ENCODE measurements at places on chromosomes 2 and 18.

- no peak for DNase-seq
These were observed 138.1 kb downstream of the WDR7 start for GRCh38 chr18:56789004-56789888.

DNA sequence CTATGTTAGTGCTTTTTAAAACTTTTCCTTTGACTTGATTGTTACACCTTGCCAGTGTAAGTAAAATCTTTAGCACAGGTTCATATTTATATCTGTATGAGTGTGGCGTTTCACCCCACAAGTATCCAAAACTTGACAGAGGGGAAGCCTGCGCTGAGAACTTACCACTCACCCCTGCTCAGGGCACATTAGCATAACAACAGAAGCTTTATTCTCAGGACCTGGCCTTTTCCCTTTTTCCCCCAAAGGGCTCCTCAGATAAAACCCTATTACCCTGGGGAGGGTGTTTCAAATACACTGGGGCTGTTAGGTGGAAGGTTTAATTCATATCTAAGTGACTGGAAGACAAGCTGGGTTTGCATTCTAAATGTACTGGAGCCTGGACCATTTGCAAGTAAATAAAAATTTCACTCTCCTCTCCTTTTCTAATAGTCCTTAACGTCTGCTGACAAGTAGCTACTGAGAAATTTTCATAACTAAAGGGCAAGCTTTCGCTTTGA lies 276.6 kb downstream of the RNF152 start:
- DNase-seq: no peak

DNA sequence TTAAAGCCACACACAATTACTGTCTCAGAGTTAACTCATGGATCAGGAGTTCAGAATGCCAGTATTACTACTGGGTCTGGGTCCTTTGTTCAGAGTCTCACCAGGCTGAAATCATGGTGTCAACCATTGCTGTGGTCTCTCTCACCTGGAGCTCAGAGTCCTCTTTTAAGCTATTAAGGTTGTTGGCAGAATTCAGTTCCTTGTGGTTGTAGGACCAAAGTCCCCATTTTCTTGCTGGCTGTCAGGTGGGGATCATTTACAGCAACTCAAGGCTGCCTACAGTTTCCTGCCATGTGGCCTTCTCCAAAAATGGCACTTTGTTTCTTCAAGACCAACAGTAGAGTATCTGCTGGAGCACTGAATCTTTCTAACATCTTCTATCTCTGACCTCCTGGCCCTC lies 113.5 kb downstream of the EXOC6B start:
- DNase-seq: no peak

DNA sequence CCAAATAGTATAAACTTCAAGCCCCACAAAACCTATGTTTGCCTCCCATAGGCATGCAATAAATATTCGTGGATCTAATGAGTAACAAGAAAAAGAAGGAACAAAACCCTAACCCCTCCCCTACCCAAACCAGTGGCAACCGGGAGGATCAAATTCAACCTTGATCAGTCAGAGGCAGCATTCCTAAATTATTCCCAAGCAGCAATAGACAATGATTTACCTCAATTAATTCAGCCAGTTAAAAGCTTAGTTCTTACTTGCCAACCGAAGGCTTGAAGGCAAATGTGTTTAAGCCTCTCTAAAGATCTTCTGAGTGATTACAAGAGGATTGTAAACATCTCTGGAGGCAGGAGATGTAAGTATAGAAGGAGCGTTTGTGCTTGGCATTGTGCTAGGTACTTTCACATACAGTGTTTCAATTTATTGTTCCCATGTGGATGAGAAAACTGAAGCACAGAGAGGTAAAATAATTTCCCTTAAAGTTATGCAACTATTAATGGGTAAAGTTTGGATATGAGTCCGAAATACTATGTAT lies 197.7 kb downstream of the MTX2 start:
- no peak for DNase-seq

- no peak for DNase-seq
These were observed 354.8 kb downstream of the MEIS1 start for GRCh38 chr2:66789741-66790140.

GRCh38 chr2:208245746-208246145 lies 9.1 kb downstream of the IDH1 start:
- no peak for DNase-seq

GRCh38 chr2:218878926-218879761 lies 1.5 kb upstream of the WNT10A start:
- no peak for DNase-seq

GRCh38 chr2:85017411-85018048 lies 46.6 kb downstream of the KCMF1 start:
- DNase-seq: no peak

GRCh38 chr2:168245074-168245825 lies 2.1 kb downstream of the STK39 start:
- no peak for DNase-seq

DNA sequence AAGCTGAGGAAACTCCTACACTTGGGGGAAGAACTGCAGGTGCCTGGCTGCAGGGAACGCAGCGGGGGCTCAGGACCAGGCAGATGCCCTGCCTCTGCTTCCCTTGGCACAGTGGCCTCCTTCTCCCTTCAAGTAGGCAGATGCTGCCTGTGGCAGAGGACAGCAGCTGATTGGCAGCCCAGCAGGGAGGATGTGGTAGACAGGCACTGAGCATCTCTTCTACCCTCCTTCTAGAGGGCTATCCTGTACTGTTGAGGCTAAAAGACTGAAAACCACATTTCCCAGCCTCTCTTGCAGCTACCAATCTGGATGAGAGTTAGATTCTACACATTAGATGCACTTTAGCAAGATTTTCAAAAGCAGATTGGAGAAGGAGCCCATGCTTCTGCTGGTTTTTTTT lies 105.7 kb downstream of the MSH2 start:
- DNase-seq: no peak

GRCh38 chr18:33010149-33010548 lies 237.3 kb upstream of the KLHL14 start:
- DNase-seq: no peak

DNA sequence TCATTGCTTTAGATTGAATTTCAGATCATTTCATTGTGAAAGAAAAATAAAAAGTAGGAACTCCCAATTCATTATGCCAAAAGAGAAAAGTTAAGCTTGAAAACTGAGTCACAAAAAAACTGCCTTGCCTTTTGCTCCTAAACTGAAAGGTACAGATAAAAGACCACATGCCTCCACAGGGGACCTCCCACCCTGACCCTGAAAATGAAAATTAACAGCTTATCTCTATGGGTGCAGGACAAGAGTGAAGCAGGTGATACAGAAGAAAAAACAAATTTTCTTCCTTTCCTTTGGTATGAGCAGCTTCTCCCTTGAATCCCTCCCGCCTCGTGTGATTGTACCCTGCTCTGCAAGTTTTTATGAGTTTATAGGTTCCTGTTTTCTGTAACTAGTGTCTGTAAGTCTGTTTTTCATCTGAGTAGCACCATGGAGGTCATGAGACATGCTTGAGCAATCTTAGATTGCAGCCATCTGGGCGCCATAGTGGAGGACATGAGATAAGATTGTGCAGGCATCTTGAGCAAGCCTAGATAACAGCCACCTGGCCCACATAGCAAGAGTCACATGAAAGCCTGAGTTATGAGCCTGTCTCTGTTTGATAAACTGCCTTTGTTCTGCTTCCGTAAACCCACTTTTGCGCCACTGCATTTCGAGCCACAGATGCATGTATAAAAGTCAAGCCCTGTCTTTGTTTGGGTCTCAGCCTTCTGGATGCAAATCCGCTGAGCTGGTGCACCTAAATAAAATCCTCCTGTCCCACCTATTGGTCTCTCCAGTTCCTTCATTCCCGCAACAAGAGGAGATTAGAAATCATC lies 56.2 kb upstream of the DYNC1I2 start:
- DNase-seq: no peak

DNA sequence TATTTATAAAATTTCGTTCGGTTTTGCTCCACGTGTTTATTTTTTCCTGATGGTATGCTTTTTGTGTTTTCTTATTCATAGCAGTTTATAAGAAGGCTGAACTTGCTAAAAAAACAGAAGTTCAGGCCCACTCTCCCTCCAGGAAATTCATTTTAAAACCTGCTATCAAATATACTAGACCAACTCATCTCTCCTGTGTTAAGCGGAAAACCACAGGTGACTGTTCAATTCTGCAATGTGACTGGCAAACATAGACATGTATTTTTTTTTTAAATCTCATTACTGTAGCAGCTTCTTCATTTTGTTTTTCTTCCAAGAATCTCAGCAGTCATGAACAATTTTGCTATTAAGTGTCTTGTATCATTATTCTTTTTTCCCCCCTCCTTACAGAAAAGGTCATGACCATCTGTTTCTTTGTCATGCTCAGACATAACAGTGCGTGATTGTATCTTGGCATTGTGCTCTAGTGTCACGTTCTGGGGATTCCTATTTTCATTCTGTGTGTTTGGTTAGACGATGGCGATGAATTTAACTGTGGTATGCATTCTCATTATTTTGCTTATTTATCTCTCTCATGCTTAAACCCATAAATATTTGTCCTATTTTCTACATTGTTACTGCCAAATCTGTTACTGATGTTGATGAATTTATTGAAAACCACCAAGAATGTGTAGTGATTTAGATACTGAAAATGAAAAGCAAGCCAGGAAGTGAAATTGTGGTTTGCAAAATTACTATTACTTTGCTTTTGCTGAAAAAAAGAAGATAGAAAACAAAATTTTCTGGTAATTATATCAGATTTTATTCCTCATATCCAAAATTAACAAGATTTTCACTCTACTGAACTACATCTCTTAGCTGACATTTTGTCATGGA lies 74.6 kb upstream of the UNC80 start:
- no peak for DNase-seq

GRCh38 chr2:105244451-105244850 lies 2.9 kb downstream of the GPR45 start:
- no peak for DNase-seq

DNA sequence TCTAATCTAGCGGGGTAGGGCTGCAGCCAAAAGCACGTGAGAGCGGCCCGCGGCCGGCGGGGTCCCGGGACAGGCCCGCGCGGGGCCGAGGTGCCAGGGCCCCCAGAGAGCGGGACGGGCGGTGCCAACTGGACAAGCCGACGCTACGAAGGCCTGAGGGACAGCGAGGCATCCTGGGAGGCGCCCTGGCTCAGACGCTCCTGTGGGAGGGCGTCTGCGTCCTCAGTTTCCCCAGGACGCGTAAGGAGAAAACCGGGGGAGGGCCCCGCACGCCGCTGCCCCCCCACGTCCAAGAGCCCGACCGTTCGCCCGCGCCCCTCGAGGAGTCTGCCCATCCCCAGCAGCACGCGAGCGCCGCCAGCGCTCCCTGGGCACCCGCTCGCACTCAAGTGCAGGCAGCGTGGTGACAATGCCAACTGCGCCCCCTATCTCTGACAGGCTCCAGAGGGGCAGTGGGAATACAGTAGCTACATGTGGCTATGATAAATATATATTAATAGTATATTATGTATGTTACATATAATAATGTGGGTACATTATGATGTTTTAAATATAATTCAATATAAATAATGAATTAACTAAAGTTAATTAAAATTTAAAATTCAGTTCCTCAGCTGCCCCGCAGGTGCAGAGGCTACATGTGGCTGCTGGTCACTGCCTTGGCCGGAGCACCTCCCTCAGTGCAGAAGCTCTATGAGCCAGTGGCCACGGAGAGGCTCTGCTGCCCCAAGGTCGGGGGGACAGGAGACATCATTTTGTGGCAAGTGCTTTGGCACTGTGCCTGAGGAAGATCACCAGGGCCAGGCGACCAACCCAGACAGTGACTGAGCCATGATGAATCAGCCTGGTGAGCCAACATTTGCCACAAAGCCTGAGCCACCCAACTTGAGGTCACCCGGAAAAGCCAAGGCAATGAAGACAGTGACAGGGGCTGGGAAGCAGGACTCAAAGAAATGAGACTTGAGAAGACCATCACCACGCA lies 5.5 kb upstream of the SFT2D3 start:
- peak; percentile 18 for DNase-seq

DNA sequence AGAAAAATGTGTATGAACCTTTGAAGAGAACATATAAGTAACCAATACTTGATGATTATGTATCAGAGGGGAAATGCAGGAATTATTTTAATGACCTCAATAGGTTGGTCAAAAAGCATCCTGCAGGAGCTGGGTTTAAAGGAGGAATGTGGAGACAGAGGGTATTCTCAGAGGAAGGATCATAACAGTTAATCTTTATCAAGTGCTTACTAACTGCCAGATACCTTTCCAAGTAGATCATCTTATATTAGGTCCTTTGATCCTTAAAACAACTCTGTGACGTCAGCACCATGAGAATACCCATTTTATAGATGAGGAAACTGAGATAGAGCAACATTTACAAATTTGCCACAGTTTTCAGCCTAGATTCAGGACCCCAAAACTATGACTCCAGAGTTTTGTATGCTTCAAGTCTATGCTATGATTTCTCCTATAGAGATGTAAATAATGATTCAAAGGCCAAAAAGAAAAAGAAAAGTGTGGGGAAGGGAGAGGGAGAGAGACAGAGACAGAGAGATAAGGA lies 3.0 kb downstream of the RFTN2 start:
- DNase-seq: no peak

DNA sequence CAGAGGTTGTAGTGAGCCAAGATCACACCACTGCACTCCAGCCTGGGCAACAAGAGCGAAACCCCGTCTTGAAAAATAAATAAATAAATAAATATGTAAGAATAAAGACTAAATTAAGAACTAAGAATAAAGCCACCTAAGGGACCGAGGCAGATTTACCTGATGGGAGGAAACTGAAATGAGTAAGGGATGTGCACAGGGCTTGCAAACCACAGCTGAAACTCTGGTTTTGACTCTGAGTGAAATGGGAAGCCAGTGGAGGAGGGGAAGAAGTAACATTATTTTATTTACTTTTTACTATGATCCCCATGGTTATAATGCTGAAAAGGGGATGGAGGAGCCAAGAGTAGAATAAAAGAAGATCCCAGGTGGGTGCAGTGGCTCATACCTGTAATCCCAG lies 107.3 kb downstream of the CABYR start:
- DNase-seq: no peak

DNA sequence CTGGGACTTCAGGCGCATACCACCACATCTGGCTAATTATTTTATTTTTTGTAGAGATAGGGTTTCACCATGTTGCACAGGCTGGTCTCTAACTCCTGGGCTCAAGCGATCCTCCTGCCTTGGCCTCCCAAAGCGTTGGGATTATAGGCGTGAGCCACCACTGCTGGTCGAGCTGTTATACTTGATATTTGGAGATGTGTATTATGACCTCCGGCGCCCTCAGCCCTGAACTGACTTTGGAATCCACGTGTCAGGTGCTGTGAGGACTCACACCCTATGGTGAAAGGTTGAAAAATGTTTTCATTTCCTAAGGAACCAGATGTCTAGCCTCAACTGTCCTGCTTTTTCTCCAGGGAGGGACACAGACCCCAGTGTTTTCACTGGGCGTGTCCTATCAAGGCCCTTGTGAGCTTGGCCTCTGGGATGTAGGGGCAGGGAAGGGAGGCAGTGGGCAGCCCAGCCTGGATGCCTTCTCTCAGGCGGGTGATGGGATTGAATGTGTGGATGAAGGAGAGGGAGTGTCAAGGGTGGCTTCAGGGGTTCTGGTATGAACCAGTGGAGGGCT lies 56.4 kb upstream of the HAAO start:
- DNase-seq: no peak

GRCh38 chr2:206201075-206201848 lies 41.6 kb downstream of the EEF1B2 start:
- no peak for DNase-seq

- DNase-seq: no peak
These were observed 10.8 kb downstream of the TUBB6 start for GRCh38 chr18:12318857-12319256.

- no peak for DNase-seq
These were observed 31.6 kb upstream of the CASP10 start for GRCh38 chr2:201151127-201151981.

Measured in effector CD8-positive, alpha-beta T cell (primary cell).